Central memory CD4-positive, alpha-beta T cell (primary cell): ENCODE measurements at places on chromosomes 16 and 17.

DNA sequence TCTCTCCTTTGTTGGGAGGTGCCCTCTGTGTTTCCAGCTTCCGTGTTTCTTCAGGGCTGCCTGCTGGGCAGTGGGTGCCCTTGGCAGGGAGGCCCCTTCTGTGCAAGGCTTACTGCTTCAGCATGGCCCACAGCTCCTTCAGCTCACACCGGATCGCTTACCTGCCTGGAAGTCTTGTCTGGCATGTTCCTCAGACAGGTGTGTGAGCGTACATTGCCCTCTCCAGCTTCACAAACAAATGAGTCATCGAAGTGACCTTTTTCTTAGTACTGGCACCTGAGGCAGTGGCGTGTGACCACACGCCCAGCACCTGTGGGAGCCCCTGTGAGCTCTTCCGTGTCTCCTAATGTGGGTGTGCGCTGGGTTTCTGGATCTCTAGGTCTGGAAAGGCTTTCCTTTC is 3.5 kb downstream of the RAB40C start:
- no peak for DNase-seq

DNA sequence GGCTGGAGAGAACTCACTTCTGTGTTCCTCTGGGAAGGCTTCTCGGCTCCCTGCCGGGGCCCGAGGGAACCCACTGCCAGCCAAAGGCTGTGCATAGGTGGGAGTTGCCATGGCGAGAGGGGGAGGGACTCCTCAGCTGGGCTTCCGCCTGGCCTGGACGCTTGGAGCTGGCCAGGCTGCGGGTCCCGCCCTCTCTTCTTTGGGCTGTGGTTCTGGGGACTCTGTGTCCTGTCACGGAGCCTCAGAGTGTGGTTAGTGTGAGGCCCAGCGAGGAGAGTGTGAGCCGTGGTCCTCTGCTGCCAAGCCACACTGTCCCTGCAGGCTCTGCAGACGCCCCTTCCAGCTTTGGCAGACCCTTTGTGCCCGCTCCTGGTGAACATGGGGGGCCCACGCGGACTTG is 123.1 kb downstream of the OR1D5 start:
- no peak for DNase-seq

- no peak for DNase-seq
These were observed 5.7 kb upstream of the KCNJ12 start for GRCh38 chr17:21370430-21370829.

DNA sequence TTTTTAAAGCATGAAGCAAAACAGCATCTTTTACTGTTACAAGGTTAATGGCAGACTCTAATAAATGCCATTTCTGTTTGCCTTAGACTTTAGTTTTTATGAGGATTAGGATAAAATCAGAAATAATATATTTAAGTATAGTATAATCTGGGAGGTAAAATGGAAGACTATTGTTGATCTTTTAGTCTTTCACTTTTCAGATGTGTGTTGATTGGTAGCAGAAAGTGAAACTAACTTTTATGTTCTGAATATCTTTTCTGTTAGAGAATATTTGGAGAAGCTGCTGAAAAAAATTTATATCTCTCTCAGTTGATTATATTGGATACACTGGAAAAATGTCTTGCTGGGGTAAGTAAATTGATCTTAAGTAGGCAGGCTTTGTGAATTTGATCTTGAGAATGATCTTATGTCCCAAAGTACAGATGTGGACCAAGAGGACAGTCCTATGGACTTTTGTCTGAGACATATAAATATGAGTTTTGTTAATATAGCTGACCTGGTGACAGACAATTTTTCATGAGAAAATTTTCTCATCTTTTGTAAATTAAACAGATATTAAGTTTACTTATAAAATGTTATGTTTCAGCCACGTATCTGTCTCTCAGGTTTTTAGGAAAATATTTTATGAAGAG is 64.1 kb downstream of the NF1 start:
- no peak for DNase-seq
